ENCODE measurements at places on chromosomes 6 and 20. TPM values are rescaled to one million over a fixed set of nuclear protein-coding genes. Genes with fewer than 3 reads are reported as not detected.

DNA sequence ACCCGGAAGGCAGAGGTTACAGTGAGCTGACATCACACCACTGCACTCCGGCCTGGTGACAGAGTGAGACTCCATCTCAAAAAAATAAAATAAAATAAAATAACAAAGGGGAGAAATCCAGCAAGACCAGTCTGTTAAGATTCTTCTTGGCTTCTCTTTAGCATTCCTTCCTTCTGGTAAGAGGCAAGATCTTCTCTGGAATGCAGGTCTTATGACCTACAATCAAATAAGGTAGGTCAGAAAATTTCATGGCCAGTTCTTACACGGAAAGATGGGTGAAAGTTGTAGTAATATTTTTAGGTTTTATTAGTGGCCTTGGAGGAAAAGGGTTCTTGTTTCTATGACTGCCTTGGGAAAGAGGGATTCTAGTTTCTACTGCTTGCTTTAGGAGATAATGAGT is 180.9 kb downstream of the FUT9 start:
- no peak for DNase-seq

DNA sequence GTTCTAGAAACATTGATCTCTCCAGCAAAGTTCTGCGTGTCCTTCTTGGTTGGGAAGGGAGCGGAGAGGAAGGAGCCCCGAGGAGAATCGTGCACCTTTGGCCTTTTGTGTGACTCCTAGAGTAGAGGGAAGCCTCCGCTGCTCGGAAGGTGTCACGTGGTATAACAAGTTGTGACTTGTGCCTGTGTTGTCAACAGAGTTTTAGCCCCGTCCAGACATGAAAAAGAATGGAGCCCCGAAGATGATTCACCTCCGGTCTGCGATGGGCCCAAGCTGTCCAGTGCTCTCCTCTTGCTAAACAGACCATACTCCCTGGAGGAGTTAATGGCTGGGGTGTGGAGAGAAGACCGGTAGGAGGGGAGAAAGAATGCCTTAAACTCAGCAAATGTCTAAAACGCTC is 7.0 kb downstream of the EYA2 start:
- DNase-seq = no peak

- no peak for DNase-seq
These were observed 117.4 kb downstream of the BTBD9 start for GRCh38 chr6:38522322-38522721.

DNA sequence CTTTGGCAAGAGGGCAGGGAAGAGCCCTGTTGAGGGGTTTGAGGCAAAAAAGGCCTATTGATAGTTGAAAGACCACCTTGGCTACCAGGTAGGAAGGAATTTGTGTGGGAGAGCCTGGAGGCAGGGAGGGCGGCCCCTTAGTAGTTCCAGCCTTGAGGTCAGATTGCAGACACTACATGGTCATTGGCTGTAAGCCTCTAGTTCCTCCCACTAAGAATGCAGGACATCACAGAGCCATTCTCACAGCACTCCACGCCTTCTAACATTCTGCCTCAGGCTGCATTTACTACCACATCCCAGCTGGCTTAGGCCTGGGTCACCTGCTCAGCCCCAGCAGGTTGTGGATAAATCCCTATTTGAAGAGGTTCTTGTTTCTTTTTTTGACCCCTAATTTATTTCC is 91.0 kb upstream of the SNX9 start:
- no peak for DNase-seq

CD24 gene
- total RNA-seq = 186 TPM

DNA sequence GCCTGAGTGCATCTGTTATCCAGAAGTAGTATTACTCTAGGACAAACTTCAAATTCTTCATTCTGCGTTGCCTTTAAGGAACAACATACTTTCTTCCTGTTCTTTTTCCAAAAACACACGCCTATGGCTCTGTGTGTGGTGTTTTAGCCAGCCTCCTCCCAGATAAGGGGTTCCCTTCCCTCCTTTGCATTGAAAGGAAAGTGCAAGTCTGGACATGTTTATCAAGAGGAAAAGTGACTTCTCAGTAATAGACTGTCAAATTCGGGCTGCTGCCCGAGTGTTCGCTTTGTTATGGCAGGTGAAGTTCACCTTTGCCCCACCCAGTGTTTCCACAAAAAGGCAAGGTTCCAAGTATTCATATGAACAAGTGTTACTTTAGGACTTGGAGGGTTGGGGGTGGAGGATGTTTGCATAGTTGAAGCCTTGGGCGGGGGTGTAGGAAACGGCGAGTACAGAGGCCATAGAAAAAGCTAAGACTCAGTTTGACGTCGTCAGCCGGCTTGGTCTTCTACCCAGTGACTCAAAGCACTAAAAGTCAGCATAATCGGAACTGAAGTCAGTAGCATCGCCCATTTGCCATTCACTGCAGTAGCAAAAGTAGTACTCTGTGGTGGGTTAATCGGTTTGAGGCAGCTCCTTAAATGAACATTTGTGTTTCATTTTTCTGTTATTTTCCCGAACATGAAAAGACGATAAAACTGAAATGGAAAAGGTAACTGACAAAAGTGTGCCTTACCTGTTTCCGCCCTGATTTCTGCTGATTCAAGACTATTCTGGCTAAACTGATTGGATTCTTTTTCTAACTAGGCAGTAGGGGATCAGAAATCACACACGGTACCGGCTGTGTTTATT is 12.5 kb downstream of the PRDM1 start:
- DNase-seq = no peak

GRCh38 chr6:170165471-170166117 is 125.3 kb downstream of the DLL1 start:
- peak; percentile 76 for DNase-seq

TNF gene
- total RNA-seq = 1.4 TPM

DNA sequence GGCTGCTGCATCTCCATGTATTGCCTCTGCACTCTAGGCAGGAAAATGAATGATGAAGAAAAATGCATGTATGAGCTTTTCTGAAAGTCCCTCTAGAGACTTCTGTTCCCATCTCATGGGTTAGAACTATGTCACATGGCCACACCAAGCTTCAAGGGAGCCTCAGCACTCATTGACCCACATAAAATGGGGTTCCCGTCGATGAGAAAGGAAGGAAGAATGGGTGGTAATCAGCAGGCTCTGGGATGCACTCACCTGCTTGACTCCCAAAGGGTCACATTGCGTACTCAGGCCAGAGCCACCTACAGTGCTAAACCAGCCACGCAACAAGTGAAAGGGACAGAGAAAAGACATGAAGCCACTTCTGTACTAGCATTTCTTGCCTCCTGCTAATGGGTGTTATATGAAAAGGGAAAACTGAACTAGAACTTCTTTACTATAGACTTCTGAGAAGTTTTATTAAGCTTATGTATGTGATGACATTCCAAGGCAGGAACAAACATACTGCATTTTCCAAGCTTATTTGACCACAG is 95.8 kb upstream of the GCM1 start:
- DNase-seq = no peak

IL17F gene
- not detected for total RNA-seq

OXT gene
- total RNA-seq = not detected

DNA sequence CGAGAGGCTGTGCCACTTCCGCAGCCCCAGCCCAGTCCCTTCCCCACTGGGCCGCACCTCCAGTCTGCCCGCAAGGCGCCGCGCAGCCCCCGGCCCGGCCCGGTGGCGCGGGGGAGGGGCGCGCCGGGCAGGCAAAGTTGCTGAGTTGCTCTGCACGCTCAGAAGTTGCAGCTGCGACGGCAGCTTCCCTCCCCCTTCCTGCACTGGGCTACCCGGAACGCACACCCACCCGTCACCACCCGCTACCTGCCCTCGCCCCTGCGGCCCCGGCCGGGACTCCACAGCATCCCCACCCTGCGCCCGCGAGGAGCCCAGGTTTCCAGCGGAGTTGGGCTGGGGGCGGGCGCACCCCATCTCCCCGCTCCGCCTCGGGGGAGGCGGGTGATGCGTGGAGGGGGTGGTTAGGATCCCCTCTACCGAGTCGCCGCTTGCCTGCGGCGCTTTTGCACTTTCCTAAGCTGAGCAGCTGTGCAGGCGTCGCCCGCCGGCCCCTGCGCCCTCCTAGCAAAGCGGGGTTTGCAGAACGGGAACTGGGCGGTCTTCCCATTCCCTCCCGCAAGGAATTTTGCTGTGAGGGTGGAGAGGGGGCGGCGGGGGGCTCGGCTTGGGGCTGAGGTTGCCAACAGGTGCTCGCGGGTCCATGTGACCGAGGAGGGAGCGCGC is 55.9 kb upstream of the RREB1 start:
- DNase-seq = peak; percentile 80

DNA sequence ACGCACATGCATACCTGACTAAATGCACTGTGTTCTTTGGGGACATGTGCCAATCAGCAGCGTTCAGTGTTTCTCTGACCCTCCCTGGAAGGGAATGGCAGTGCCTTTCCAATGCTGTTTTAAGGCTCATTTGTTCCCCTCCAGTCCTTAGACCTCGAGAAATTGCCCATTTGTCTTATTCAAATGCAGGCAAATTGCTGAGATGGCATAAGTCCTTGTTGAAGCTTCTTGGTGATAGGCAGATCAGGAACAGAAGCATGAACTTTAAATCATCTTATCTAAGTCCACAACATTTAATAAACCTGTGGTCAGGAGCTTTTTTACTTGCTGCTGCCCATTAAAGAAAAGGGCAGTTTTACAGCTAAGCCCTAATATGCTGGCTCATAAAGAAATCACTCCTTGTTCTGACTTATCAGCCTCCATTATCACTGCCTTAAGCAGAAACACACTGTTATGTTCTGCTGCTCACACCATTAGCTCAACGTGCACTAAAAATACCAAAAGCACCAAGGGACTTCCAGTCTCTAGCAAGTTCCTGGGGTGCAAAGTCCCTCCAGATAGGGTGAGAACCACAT is 112.9 kb upstream of the LRFN2 start:
- no peak for DNase-seq

DNA sequence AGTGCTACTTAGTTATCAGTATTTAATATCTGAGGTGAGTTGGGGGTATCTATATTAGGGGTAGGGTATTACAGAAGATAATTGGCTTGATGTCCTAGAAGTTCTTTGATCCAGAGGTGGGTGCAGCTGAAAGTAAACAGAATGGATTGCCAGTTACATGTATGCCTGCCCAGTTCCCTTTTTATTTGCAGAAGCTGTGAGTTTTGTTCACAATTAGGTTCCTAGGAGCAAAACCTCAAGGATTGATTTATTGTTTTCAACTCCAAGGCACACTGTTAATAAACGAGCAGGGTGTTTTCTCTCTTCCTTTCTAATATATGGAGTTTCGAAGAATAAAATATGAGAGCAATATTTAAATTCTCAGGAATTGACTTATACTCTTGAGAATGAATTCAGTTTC is 129.0 kb downstream of the SULF2 start:
- no peak for DNase-seq

- no peak for DNase-seq
These were observed 4.9 kb upstream of the PACSIN1 start for GRCh38 chr6:34460796-34461507.

DNA sequence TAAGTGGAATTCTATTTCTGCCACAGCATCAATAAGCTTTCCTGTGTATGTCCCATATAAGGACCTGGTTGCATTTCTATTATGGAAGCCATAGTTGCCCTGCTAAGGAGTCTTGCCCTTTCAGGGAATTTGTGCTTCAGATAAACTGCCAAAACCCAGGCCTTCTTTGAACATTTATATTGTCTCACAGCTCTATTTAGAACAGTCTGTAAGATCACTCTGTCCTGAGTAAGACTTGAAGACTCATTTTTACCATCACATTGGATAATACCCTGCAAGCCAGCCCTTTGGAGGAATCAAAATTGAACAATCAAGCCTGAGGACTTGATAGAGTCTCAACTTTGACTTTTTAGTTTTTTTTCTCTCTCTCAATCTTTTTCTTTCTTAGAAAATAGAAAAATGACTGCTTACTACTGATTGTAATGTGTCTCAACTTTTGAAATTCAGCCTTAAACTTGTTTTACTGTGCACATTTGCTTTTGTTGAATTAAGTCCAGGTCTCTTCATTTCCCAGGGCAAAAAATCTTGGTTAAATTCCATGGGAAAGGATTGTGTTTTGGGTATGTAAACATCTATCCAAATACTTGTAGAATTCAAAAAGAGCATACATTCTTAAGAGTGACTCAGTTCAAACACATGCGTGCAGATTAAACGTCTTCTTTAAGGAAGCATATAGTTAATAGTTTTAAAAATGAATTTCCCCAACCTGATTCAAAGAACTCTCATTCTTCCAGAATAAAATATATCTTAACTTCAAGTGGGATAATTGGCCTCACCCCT is 91.2 kb downstream of the PLCB1 start:
- no peak for DNase-seq

DNA sequence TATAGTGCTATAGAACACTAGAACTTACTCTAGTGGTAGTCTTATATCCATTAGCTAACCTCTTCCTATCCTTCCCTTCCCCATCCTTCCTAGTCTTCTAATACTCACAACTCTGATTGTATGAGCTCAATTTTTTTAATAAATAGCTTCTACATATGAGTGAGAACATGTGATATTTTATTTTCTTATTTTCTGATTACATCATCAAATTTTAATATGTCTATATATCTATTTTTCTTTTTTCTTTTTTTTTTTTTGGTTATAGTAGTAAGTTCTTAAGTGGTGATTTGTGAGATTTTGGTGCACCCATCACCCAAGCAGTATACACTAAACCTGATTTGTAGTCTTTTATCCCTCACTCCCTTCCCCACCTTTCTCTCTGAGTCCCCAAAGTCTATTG is 112.5 kb downstream of the JAG1 start:
- no peak for DNase-seq

WFDC2 gene
- 30.4 TPM for total RNA-seq

ATXN1 gene
- 41.1 TPM for total RNA-seq

GRCh38 chr6:16533721-16534136 is 227.5 kb downstream of the ATXN1 start:
- DNase-seq = no peak

TAF8 gene
- 25.4 TPM for total RNA-seq

DNA sequence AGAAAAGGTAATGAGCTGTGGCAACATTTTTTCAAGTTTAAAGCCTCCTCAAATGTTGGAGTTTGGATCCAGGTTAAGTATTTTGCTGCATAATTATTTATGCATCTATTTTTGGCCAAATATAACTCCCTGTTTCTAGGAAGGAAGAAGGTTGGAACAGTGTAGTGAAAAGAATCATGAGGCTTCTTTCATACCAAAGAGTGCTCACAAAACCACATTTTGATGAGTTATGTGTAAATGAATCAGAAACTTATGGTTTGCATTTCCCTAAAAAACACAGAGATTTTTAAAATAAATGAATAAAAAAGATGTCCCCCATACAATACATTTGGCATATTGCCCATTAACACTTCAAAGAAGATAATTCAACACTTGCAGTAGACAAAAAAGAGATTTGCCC is 246.9 kb upstream of the PRDM1 start:
- no peak for DNase-seq

TEAD3 gene
- 48.7 TPM for total RNA-seq

GRCh38 chr20:48294196-48294595 is 508.9 kb upstream of the SULF2 start:
- no peak for DNase-seq

GRCh38 chr6:25788305-25788922 is 33.9 kb downstream of the SLC17A4 start:
- no peak for DNase-seq

All from suprapubic skin (tissue), 4 donors.